ENCODE measurements at places on chromosomes 2 and 18.

GRCh38 chr2:33146102-33146501 is 199.3 kb downstream of the LTBP1 start:
- DNase-seq: peak; percentile 46

DNA sequence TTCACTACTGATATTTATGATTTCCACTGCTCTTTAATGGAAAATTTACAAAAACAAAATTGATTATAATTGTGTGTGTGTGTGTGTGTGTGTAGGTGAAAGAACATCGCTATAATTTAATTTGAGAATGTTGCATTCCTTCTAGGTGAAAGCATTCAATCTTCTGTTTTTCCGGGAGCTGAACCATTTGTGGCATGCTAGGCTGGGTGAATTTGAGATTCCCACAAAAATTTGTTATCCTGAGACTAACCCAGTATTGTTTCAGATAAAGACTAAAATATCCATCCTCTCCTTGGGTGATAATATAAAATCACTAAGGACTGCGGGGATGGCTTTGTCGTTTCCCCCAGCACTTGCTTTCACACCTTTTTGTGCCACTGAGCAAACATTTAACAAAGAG is 911.2 kb upstream of the PIK3C3 start:
- no peak for DNase-seq

- DNase-seq: no peak
Observed at GRCh38 chr2:157245144-157245840, 12.2 kb upstream of the GALNT5 start.

DNA sequence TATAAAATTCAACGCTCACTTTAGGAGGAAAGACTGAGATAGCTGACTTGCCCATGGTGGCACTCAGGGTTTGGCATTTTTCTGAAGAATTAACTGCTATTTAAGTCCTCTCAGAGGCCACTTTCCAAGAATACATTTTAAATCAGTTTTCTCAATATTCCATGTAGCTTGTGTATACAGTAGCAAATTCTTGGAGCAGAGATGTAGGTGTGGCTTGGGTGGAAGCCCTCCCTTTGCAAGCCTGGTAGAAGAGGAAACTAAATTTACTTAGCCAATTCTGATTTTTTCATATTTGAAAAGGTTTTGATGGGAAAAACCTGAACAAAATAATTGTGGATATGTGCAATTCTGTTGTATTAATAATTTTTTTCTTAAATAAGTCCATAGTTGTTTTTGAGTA is 14.0 kb upstream of the ITGAV start:
- no peak for DNase-seq

Measured in AG20443 (cell line).